ENCODE measurements at places on chromosomes 5 and 9.

DNA sequence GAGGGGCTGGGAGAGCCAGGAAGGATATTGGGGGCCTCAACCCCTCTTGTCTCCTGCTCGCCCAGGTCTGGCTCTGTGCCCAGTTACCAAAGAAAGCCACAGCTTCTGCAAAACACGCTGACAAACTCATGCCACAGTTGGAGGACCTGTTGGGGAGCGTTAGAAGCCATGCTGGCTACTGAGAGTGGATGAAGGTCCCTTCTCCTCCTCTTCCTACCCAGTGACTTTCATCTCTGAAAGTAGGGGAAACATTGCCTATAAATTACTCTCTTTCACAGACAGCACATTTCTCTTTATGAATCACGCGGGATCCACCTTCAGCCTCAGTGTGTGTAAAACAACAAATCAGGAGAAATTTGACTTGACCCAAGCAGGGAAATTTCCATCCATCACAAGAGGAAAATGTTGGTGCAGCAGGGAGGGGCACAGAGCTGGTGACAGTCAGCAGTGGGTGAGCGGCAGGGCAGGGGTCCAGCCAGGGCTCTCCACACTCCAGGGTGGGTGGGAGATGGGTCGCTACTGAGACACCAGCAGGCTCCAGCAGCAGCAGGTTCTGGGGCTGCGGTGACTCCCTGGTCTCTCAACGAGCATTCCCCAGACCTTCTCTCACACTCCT is 181.9 kb downstream of the FGF18 start:
- no peak for DNase-seq

DNA sequence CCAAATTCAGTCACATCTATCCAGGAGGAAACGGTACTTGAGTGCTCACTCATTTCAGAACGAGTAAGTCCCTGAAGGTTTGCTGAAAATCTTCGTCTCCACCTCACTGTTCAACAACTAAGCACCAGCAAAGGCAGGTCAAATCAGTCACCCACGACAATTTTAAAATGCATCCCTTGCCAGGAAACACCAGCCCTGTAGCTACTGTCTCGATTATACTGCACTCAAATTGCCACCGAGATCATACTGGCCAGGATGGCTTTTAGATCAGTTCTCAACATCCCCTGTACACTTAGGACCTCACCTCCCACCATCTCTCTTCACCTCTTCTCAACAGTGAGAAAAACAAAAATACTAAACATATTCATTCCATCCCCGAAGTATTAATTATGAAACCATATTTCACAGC is 298.6 kb downstream of the AGTPBP1 start:
- no peak for DNase-seq

- DNase-seq: no peak
Measured at GRCh38 chr5:128143911-128144310, 60.3 kb downstream of the SLC12A2 start.

DNA sequence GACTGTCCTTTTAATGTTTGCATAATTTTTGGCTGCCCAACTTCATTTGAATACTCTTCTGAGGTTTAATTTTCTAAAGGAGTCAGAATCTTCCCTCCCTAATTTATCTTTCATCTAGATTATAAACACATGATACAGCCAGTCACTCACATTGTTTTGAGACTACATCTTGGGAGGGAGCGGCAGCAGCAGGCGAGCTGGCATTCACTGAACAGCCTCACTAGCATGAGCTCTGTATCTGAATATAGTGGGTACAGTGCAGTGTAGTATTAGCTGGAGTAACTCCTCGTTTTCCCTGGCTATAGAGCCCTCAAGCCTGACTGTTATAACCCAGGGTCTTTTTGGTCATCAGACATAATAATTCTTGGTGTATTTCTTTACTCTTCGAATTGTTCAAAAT is 969.2 kb upstream of the COX7C start:
- DNase-seq: no peak

DNA sequence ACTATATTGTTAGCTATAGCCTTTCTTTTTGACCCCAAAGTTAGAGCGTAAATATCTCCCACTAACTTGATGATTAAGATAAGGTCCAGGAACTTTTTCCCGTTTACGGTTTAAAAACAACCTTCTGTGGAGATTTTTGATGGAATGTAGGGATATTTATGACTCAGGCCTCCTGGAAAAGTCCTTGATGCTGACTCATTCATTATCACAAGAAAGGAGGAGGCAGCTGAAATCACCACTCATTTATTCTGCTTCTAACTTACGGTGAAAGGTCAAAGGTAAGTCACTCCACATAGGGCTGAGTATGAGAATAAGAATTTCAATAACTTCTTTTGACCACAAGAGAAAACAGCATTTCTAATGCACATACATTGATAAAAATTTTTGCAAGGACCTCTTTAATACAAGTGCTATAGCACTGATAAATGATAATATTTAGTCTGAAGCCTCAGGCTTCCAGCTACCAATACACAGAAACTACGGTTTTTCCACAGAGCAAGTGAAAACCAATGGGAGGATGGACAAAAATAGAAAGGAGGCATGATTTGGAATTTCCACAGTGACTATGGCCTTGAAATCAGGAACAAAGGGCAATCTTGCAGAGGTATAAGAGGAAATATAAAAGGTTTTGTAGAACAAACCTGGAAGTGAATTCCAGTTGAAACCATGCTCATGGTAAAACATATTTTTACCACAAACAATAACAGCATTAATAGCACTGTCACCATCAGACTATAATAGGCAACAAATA is 146.5 kb downstream of the PPP2R2B start:
- peak; percentile 55 for DNase-seq

GRCh38 chr9:105157171-105157583 is 87.3 kb upstream of the SLC44A1 start:
- peak; percentile 73 for DNase-seq

DNA sequence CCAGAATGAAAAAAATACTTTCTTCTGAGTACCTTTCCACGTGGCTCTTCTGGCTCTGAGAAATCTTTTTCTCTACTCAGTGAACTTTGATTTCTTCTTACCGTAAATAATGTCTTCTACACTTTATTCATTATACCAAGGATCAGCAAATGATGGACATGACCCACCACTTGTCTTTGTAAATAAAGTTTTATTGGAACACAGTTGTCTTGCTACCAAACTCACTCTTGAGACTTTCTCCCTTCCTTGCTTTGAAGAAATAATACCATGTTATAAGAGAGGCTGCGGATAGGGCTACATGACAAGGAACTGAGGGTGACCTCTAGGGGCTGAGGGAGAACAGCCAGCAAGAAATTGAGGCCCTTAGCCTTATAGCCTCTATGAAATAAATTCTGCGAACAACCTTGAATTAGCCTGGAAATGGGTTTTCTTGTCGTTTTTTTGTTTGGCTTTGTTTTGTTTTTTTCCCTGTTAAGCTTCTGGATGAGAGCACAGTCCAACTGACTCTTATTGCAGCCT is 212.5 kb downstream of the COMMD10 start:
- no peak for DNase-seq

- DNase-seq: no peak
Measured at GRCh38 chr5:142782976-142783530, 12.9 kb downstream of the ARHGAP26 start.

DNA sequence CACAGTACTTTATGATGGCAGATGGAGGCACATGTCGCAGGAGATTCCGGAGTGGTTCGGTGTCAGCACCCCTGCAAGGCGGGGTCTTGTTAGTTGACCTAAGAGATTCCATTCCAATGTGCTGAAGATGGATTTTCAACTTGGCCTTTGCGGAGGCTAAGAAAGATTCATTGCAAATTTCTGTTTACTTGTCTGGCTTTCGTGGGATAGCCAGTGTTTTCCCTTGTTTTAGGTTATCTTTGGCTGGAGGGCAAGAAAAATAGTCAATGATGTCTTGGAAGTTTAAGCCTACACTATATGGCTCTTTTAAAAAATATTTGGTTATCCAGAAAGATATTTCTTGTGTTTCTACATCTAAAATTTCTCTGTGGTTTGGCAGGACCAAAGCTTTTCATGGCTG is 123.6 kb upstream of the PTCH1 start:
- peak; percentile 41 for DNase-seq

GRCh38 chr9:13324988-13325387 is 45.5 kb upstream of the MPDZ start:
- no peak for DNase-seq

DNA sequence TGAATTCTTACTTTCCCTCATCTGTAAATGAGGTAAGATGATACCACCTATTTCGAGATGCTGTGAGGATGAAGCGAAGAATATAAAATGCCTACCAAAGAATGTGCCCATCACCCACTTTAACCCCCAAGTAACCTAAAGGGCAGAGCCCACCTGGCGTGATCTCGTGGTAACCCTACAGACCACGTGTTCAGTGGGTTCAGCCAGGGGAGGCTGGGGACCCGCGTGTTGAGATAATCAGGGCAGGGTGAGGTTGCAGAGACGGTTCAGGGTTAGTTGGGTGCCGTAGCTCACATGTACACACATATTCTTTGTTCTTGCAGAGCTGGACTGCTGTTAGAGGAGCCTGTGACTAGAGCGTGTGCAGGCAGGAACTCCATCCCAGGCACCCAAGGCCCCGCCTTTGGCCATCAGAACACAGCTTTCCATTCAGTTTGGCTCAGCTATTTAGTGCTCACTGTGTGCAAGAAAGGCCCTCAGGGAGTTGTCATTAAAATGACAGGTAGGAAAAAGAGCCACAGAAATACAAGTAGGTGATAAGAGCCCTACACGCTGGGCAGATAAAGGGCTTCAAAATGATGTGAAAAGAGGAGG is 56.5 kb upstream of the HAND1 start:
- DNase-seq: no peak

DNA sequence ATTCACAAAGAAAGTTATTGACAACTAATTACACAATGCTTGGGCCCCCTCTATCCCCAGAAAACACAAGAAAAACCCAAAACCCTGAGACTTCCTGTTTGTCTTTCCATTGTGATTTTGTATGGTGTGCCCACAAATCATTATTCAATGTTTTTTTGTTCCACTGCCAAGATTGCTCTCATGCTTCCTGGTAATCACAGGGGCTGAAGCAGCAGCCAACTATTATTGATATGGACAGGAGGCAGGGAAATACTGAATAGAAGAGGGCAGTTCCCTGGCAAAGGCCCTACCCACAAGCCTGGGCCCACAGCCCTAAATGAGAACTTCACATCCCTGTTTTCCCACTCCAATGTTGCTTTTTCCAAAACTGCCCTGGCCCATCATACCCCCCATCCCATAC is 21.5 kb upstream of the RFK start:
- DNase-seq: peak; percentile 33

- peak; percentile 55 for DNase-seq
Measured at GRCh38 chr5:7876867-7877266, 7.9 kb downstream of the MTRR start.

DNA sequence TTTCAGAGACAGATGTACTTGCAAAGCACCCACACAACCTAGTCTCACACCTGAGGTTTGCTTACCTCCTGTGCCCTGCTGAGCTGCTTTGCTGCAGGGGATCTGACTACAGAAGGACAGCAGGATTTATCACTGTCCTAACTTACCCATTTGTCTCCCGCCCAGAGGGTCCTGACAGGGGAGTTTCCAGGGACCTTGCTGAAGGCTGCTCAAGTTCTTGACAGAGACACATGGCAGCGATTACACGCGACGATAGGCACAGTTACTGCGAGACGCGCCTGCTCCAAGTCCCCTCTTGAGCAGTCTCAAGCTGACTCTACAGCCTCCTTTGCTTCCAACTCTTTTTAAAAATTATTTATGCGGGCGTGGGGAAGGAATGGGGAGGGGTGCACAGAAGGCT is 24.6 kb upstream of the GALNT10 start:
- no peak for DNase-seq

DNA sequence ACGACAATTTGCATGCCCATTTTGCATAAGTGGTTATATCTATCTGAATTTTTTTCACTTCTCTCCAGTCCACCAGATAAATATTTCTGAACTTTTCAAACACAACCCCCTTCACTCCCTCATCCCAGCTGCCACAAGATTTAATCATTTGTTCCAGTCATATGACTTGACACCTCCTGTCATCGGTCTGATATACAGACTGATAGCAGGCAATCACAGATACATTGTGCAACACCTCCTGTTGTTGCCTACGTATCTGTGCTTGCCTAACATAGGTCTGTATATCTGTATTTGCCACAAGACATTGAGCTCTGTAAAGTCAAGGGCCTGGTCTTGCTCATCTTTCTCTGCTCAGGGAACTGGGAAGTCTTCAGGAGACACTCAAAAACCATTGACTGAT is 65.6 kb downstream of the GNA14 start:
- DNase-seq: no peak

DNA sequence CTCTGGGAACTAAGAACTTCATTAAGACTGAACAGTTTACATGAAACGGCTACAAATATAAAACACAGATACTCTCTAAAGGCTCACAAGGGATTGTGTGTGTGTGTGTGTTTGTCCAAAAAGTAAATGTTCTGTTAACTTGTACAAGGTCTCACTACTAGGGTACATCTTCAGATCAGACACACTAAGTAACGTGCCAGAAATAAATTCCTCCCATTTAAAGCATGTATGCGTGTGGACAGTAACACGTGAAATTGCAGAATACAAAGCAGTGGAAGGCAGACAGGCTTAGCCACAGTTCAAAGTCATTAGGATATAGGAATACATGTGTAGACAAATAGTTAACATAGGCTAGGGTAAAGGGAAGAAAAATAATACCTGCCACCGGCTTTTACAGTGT is 1.8 kb downstream of the BNC2 start:
- DNase-seq: peak; percentile 4

DNA sequence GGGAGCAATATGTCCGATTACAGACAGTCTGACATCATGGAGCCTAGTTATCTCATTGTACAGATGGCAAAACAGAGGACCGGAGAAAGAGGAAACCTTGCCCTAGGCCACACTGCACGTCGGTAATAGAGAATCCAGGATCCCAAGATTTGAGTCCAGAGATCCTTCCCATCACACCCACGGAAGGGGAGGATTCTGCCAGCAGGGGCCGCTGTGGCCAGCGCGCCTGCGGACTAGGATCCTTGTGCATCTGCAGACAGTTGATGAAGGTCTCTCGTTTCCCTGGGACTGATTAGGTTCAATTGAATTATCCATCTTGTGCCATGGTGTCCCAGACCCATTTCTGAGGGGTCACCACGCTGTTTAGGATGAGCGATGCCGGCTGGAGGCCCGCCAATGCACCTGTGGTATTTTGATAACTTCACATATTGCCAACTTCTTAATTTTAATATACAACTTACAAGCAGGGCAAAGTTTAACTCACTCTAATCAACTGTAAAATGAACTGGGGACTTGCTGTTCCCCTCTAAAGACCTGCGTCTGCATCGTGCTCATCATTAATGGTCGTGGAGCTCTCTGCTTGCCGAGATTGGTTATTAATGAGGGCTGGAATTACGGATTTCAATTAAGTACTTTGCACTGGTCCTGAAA is 592.7 kb upstream of the BRINP1 start:
- peak; percentile 39 for DNase-seq

- DNase-seq: no peak
Measured at GRCh38 chr5:84091127-84091799, 293.4 kb downstream of the EDIL3 start.

GRCh38 chr5:84634256-84634655 is 249.6 kb upstream of the EDIL3 start:
- peak; percentile 3 for DNase-seq

- peak; percentile 43 for DNase-seq
Measured at GRCh38 chr9:69936427-69936826, 107.2 kb upstream of the MAMDC2 start.

GRCh38 chr9:93493949-93494348 is 40.6 kb upstream of the FAM120AOS start:
- DNase-seq: no peak

- peak; percentile 22 for DNase-seq
Measured at GRCh38 chr5:16931334-16932110, 4.6 kb downstream of the MYO10 start.

All from fibroblast of skin of scalp (primary cell).